CD8-positive, alpha-beta T cell (primary cell): ENCODE measurements at places on chromosomes 1 and 21.

DNA sequence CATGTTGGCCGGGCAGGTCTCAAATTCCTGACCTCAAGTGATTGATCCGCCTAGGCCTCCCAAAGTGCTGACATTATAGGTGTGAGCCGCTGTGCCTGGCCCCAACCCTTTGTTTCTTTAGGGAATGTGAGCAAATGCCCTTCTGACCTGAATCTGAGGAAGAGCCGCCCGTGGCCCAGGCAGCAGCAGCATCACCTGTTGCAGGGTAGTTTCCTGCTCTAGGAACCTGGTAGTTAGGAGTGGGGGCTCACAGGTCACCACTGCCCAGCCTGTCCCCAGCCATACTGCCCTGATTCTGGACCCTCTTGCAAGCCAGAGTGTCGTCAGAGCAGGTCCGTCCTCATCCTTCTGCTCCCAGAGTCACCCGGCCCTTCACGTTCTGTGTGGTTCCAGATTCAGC, 13.0 kb downstream of the YBEY start:
- DNase-seq = no peak

DNA sequence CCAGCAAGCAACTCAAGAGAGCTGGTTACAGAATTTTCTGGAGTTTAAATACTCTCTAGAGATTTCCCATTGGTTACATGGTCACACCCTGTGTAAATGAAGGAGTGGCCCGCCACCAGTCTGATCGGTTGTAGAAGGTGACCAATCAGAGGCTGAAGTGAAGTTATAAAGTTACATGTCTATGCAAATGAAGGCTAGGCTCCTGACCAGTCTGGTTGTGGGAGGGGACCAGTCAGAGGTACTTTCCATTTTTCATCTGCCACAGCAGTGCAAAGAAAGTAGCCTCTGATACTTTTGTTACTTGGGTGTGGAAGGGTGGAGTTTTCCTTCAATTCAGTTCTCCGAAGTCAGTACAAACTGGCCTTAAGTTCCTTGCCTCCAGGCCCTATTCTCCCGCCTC, 273.7 kb downstream of the BARHL2 start:
- no peak for DNase-seq

DNA sequence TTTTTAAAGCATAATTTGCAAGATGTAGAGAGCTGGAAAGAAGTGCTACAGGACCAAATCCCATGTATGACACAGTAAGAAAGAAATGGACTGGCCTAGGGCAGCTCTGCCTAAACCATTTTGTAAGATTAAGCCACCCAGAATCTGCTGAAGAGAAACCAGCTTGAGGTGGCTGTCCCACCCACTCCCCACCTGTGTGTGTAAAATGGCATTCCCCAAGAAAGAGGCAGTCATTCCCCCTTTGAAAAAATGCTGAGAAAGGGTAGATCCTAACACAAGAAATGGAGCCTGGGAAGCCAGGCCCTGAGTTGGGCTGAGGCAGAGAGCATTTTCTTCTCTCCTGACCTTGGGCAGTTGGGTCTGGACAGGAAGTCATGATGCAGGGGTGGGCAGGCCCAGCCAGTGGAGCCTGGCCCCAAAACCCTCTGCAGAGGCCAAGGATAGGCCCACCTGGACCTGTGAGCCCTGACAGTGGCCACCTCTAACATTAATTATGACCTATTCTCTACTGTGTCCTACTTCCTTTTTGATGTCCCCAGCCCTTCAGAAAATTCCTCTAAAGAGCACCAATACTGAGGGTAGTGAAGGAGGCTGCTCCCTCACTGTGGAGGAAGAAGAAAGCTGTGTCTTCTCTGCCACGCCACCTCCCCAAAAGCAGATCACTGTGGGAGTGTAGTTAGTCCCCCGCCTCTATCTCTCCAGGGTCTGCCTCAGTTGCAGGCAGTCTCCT, 94.0 kb downstream of the EDEM3 start:
- no peak for DNase-seq

GRCh38 chr1:74083128-74083527, 114.8 kb downstream of the LRRIQ3 start:
- no peak for DNase-seq

DNA sequence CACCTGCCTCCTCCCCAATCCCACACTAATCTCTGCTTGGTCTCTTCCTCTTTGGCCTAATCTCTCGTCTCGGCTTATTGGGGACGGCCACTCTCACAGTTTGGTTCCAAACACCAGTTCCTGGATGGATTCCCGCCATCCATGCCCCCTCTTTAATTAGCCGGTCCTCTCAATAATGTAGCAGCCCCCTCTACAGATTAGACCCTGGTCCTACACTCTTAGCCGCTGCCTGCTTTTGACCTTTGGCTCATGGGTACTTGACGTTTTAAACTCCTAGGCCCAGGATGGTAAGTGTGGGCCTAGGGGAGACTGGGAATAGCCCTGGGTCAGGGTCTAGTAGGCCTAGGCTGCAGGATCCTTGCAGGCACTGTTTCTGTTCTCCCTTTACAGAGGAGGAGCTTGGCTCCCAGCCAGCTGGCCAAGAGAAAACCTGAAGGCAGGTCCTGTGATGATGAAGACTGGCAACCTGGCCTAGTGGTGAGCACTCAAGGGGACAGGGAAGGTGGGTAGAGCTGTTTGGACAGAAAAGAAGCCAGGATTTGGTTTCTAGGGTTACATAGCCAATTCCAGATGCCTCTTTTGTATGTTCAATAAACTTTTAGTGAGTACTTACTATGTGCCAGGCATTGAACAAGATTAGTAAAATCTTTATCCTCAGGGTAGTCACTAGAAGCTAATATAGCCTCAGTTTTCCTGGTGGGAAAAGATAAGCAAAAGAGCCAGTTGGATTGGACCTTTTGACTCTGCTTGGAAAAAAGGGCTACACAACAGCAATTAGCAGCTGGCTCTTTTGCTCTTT, 758 bp downstream of the RAD54L start:
- DNase-seq = no peak
